ENCODE measurements at places on chromosomes 16 and 17.

GRCh38 chr16:85521552-85522307, 91.4 kb upstream of the GSE1 start:
- DNase-seq = no peak

DNA sequence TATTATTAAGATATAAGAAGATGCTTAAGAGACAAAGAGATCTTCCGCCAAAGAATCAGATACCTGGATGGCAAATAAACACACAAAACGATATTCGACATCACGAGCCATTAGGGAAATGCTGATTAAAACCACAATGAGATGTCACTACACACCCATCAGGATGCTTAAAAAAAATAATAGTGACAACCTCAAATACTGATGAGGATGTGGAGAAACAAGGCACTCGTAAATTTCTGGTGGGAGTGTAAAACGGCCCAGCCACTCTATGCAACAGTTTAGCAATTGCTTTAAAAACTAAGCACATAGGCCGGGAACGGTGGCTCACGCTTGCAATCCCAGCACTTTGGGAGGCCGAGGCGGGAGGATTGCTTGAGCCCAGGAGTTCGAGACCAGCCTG, 39.4 kb downstream of the TBC1D16 start:
- DNase-seq = no peak

- no peak for DNase-seq
Observed at GRCh38 chr17:32152130-32152529, 9.8 kb downstream of the RHOT1 start.

DNA sequence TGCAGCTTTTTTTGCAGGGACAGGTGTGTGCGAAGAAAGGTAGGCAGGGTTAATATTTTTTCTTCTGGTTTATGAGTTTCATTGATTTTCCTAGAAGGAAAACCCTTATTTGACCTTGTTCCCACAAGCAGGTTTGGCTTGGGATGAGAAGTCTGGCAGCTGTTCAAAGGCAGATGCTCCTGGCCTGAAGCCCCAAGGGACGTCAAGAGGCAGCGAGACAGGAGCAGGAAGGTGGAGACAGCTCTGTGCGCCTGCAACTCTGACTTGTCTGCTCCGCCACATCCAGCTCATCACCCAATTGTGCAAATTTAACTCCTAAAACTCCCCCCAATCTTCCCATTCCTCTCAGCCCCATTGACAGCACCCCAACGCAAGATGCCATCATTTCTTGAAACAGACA, 136.8 kb upstream of the XYLT1 start:
- DNase-seq = no peak

DNA sequence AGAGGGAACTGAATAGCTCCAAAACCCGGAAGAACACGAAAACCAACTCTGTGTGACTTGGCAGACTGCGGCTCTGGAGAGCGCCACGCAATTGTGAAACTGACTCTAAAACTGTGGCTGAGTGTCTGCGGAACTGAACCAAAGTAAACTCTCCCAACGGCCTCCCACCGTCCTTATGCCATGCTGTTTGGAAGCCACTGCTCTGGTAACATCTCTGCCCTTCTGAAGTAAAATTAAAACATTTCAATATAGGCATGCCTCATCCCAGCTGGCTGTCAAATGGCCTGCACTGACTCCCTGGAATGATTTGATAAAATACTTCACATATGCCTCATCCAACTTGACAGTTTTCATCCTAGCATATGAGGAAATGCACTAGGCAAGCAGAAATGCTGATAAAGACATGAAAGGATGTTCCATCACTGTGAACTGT, 70.2 kb downstream of the PARN start:
- no peak for DNase-seq

GRCh38 chr16:3752984-3753383, 35.7 kb upstream of the TRAP1 start:
- DNase-seq = no peak

- no peak for DNase-seq
Observed at GRCh38 chr17:61362396-61362795, 37.2 kb upstream of the TBX2 start.

DNA sequence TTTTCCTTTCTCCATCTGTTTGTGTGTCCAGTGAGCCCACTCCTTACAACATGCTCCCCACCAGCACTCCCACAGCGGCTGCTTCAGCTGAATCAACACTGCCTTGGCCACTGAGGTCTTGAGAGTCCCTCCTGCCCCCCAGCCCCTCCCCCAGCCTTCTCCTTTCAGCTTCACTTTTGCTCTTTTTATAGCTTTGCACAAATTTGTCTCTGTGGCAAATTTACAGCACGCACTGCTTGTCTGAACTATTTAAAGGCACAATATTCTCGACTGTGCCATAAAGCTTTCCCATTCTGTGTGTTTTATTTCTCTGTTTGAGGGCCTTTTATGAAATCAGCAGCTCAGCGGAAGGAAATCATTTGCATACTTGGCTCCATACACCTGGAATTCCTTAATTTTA, 579.3 kb downstream of the TOX3 start:
- DNase-seq = no peak

- DNase-seq = no peak
Observed at GRCh38 chr16:11716336-11716735, 26.3 kb downstream of the TXNDC11 start.

DNA sequence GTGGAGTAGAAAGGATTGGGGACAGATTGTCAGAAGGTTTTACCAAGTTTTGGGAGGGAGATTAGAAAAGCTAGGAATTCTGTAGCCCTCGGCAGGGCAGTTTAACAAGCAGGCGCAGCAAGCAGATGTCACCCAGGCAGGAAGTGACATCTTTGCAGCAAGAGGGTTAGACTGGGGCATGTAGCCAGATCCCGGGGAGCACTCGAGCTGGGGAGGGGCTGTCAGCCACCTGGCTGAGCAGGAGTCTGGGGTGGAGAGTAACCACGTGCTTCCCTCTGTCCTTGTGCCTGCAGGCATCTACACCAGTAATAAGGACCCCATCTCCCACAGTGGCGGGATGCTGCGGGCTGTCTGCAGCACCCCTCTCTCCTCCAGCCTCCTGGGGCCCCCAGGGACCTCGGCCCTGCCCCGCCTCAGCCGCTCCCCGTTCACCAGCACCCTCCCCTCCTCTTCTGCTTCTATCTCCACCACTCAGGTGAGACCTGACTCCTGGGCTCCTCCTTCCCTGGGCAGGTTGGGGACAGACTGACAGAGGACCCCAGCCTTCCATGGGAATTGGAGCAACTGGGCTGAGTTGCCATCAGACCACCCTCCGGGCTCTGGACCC, 12.2 kb downstream of the MLLT6 start:
- DNase-seq = no peak

GRCh38 chr17:44867841-44868240, 20.2 kb downstream of the HIGD1B start:
- no peak for DNase-seq

DNA sequence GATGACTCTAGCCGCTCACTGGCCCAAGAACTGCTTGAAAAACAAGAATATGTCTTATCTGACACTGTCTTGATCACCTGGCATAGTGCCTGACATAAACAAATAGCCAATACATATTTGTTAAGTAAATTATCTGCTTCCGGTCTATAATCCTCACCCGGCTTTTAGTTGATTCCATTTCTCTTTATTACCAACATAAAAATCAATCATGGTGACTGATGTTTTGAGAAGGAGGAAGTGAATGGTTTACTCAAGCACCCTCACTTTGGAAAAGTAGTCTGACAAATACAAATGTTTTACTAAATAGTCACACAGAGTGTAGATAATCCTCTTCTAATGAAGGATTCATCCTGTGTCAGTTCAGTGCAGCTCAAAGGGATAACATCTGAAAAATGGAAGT, 47.0 kb downstream of the SKAP1 start:
- no peak for DNase-seq
